ENCODE measurements at places on chromosomes 2 and 18. TPM values are rescaled to one million over a fixed set of nuclear protein-coding genes. Genes with fewer than 3 reads are reported as not detected.

Gene FNDC4
- 0.79 TPM for total RNA-seq

Gene SERPINB3
- 0.28 TPM for total RNA-seq

Gene ABCG5
- total RNA-seq, result not detected

Gene C2orf78
- total RNA-seq, result not detected

Measured in MCF 10A (cell line).